ENCODE measurements at places on chromosomes 6 and 20.

DNA sequence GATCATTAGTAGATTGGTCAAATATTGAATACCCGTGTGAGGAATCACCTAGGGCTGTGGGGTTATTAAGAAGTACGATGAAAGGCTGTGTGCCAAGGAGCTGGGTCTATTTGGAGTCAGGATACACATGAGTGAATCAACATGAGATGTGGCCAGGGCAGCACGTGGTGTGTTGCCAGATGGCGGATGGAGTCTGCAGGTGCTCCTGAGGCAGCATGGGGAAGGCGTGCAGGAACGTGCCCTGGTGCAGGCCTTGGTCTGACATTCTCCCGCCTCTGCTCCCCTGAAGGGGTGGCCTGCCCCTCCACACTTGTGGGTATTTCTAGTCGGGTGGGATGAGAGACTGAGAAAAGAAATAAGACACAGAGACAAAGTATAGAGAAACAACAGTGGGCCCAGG is 39.0 kb upstream of the SLC22A1 start:
- H3K4me1 ChIP-seq, result no peaks in the 10 kb centered on the region
- H3K27ac ChIP-seq, result no peak overlapping the region
- no peak overlapping the region for H3K4me3 ChIP-seq
- no peaks in the 10 kb centered on the region for H3K27me3 ChIP-seq
- H3K36me3 ChIP-seq, result peaks cover 100% of the 10 kb centered on the region

GRCh38 chr20:50477239-50477872 is 32.8 kb upstream of the PTPN1 start:
- peaks cover 15% of the 10 kb centered on the region for H3K4me1 ChIP-seq
- no peaks in the 10 kb centered on the region for H3K36me3 ChIP-seq
- H3K27me3 ChIP-seq, result no peaks in the 10 kb centered on the region
- no peak overlapping the region for H3K4me3 ChIP-seq

DNA sequence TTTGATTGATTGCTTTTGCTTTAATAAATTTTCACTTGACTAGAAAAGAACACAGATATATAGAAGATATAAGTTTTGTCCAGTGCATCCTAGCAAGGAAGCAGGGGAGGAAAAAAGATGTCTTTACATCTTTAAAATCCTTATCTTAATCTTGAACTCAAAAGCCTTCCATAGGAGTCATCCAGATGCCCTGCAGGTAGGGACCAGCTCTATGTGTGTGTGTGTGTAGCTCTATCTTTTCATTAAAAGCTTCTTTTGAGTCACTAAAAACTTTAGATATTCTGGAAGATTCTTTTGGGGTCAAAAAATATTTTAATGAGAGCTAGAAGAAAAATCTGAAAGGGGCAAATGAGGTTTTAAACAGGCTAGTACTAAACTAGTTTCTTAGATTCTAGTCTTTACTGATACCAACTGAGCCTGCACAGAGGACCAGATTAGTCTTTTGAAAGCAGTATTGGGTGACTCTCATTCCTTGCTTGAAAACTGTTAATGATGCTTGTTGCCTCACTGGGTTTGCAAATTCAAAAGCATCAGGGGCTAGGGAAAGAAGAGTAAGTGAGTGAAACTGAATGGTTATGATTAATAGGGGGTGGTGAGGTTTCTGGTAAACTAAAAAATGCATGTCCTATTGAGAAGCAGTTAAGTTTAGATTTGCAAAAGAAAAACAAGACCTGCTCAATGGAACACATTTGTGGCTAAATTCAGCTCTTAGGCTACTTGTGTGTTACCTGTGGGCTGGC is 40.6 kb upstream of the JAG1 start:
- no peak for DNase-seq
- peaks cover 19% of the 10 kb centered on the region for H3K4me1 ChIP-seq
- H3K27ac ChIP-seq, result no peak overlapping the region
- H3K36me3 ChIP-seq, result no peaks in the 10 kb centered on the region
- no peak overlapping the region for H3K4me3 ChIP-seq

- H3K36me3 ChIP-seq, result no peaks in the 10 kb centered on the region
- no peaks in the 10 kb centered on the region for H3K4me1 ChIP-seq
- no peak overlapping the region for H3K4me3 ChIP-seq
- no peak for DNase-seq
These were observed 621.1 kb upstream of the ADGRB3 start for GRCh38 chr6:68013780-68014515.

GRCh38 chr6:13371421-13372072 is 43.2 kb upstream of the TBC1D7 start:
- no peak overlapping the region for H3K4me3 ChIP-seq
- no peak overlapping the region for H3K27ac ChIP-seq
- peaks cover 61% of the 10 kb centered on the region for H3K4me1 ChIP-seq
- DNase-seq, result no peak
- H3K27me3 ChIP-seq, result no peaks in the 10 kb centered on the region

- peak overlapping the region; percentile 85 for H3K27ac ChIP-seq
- no peak overlapping the region for H3K4me3 ChIP-seq
- no peaks in the 10 kb centered on the region for H3K36me3 ChIP-seq
- H3K4me1 ChIP-seq, result peaks cover 84% of the 10 kb centered on the region
- no peaks in the 10 kb centered on the region for H3K27me3 ChIP-seq
These were observed 221.6 kb downstream of the LAMA2 start for GRCh38 chr6:129104560-129104959.

- H3K27me3 ChIP-seq, result no peaks in the 10 kb centered on the region
- H3K4me3 ChIP-seq, result no peak overlapping the region
- H3K4me1 ChIP-seq, result no peaks in the 10 kb centered on the region
- no peak for DNase-seq
- H3K27ac ChIP-seq, result no peak overlapping the region
- H3K36me3 ChIP-seq, result peaks cover 57% of the 10 kb centered on the region
These were observed 118.3 kb upstream of the FAM184A start for GRCh38 chr6:119196715-119197114.

DNA sequence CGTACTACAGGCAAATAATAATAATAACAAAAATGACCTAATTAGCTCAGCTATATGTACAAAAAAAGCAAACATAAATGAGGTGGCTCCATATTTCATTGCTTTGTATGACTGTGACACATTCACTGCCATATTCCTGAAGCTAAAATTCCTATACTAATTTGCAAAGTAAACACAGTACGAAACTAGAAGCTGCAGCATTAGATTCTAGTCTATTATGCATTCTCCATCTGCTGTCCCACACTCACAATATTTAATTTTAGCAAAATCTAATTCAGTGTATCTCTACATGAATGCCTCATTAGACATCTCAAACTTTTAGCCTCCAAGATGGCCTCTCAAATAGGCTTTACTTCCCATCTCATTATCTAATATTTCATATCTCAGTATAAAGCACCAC is 55.1 kb downstream of the ATG5 start:
- H3K4me1 ChIP-seq, result peaks cover 19% of the 10 kb centered on the region
- peaks cover 3% of the 10 kb centered on the region for H3K36me3 ChIP-seq
- DNase-seq, result no peak
- no peaks in the 10 kb centered on the region for H3K27me3 ChIP-seq
- no peak overlapping the region for H3K27ac ChIP-seq

GRCh38 chr20:13245250-13245723 is 24.2 kb downstream of the ISM1 start:
- no peaks in the 10 kb centered on the region for H3K27me3 ChIP-seq
- peaks cover 6% of the 10 kb centered on the region for H3K4me1 ChIP-seq
- H3K36me3 ChIP-seq, result no peaks in the 10 kb centered on the region
- H3K4me3 ChIP-seq, result no peak overlapping the region

GRCh38 chr6:53944543-53944942 is 149.7 kb downstream of the LRRC1 start:
- no peaks in the 10 kb centered on the region for H3K27me3 ChIP-seq
- no peak overlapping the region for H3K4me3 ChIP-seq
- peaks cover 10% of the 10 kb centered on the region for H3K4me1 ChIP-seq
- no peak overlapping the region for H3K27ac ChIP-seq
- no peak for DNase-seq

- H3K36me3 ChIP-seq, result peaks cover 23% of the 10 kb centered on the region
- no peak overlapping the region for H3K4me3 ChIP-seq
- H3K27ac ChIP-seq, result no peak overlapping the region
- no peaks in the 10 kb centered on the region for H3K27me3 ChIP-seq
- no peak for DNase-seq
These were observed 24.2 kb downstream of the ZKSCAN3 start for GRCh38 chr6:28373925-28374324.

GRCh38 chr6:147983581-147984366 is 358.9 kb upstream of the SASH1 start:
- H3K4me3 ChIP-seq, result no peak overlapping the region
- no peaks in the 10 kb centered on the region for H3K36me3 ChIP-seq
- no peak for DNase-seq
- H3K27me3 ChIP-seq, result no peaks in the 10 kb centered on the region

DNA sequence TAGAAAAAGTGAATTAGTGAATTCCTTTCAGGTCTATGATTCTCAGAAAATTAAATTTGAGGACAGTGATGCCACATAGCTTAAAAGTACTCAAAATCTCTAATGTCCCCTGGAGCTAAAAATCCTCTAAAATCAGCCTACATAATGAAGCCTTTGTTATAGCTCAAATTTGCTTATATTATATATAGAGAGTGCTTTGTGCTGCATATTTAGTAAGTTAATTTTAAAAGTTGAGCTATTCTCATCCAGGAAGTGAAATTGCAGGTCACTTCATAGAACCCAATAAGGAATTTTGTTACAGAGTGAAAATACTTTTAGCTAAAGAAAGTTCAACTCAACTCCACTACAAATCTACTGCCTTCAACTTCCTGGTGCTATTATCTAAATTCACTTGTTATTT is 507.5 kb upstream of the MAP3K7 start:
- H3K27ac ChIP-seq, result no peak overlapping the region
- no peaks in the 10 kb centered on the region for H3K4me1 ChIP-seq
- H3K36me3 ChIP-seq, result no peaks in the 10 kb centered on the region
- DNase-seq, result no peak
- no peaks in the 10 kb centered on the region for H3K27me3 ChIP-seq

GRCh38 chr6:56096946-56097621 is 150.3 kb downstream of the COL21A1 start:
- no peaks in the 10 kb centered on the region for H3K27me3 ChIP-seq
- DNase-seq, result no peak
- no peaks in the 10 kb centered on the region for H3K4me1 ChIP-seq
- no peak overlapping the region for H3K27ac ChIP-seq
- H3K4me3 ChIP-seq, result no peak overlapping the region

DNA sequence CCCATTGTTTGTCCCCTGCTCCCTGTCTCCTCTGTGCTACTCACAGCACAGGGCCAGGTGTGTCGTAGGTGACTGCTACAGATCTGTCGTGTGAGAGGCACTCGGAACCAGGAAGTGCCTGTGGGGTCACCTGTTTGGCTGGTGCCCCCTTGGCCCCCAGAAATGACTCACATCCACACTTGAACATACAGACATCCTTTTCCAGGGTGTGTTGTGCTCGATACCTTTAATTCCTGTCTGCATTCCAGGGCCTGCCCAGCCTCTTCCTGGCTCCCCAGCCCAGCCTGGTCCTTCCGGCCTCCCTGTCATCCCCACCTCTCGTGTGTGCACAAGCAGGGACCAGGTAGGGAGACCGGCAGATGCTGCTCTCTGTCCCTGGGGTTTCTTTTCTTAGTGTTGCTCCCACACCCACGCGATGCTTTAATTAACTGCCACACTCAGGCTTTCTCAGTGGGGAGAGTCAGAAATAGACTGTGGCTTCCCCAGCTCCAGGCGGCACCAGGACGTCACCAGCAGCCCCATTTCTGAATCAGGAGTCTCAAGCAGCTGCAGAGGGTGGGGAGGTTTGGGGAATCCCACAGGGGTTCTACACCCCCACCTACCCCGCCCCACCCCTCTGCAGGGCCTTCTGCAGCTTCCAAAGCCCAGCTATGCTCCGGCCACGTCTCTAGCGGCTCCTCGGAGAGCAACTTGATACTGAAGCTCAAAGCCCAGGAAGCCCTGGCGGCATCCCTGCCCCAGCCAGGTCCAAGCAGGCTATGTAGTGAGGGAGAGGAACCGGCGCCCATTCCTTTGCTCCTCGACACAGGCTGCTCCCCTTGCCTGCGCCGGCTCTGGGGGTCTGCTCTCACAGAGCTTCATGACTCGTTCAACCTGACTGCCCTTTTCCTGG is 102.2 kb downstream of the SYCP2 start:
- H3K4me1 ChIP-seq, result peaks cover 54% of the 10 kb centered on the region
- no peak overlapping the region for H3K4me3 ChIP-seq
- peak; percentile 9 for DNase-seq
- peaks cover 13% of the 10 kb centered on the region for H3K27me3 ChIP-seq
- no peak overlapping the region for H3K27ac ChIP-seq
- H3K36me3 ChIP-seq, result no peaks in the 10 kb centered on the region

DNA sequence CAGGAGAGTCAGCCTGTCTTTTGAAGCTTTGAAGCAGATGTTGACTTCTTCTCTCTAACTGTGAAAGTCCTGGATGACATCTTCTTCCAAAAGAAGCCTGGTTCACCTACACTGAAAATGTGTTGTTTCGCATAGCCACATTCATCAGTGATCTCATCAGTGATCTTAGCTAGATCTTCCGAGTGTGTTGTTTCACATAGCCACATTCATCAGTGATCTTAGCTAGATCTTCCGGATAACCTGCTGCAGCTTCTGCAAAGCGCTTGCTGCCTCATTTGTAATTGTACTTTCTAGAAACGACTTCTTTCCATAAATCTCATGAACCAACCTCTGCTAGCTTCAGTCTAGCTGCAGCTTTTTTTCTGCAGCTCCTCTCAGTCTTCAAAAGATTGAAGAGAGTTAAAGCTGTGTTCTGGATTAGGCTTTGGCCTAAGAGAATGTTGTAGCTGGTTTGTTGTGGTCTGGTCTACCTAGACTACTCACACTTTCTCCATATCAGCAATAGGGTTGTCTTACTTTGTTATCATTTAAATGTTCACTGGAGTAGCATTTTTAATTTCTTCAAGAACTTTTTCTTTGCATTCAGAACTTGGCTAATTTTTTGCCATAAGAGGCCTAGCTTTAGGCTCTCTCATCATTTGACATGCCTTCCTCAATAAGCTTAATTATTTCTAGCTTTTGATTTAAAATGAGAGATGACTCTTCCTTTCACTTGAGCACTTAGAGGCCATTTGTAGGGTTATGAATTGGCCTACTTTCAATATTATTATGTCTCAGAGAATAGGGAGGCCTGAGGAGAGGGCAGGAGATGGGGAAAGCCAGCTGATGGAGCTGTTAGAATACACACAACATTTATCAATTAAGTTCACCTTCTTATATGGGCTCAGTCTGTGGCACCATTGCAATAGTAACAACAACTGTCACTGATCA is 48.7 kb upstream of the EXOC2 start:
- peaks cover 5% of the 10 kb centered on the region for H3K27me3 ChIP-seq
- DNase-seq, result no peak
- no peak overlapping the region for H3K27ac ChIP-seq
- H3K36me3 ChIP-seq, result no peaks in the 10 kb centered on the region
- H3K4me1 ChIP-seq, result no peaks in the 10 kb centered on the region
- H3K4me3 ChIP-seq, result no peak overlapping the region

DNA sequence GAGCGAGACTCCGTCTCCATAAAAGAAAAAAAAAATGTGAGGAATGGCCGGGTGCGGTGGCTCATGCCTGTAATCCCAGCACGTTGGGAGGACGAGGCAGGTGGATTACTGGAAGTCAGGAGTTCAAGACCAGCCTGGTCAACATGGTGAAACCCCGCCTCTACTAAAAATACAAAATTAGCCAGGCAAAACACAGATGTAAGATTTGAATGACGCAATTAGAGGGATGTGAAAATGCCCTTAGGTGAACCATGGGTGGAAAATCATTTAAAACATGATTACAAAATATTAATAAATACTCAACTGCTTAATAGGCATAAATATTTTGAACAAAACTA is 20.9 kb downstream of the COL9A3 start:
- no peak overlapping the region for H3K27ac ChIP-seq
- H3K36me3 ChIP-seq, result no peaks in the 10 kb centered on the region
- no peak overlapping the region for H3K4me3 ChIP-seq
- DNase-seq, result no peak
- H3K27me3 ChIP-seq, result peaks cover 33% of the 10 kb centered on the region
- H3K4me1 ChIP-seq, result no peaks in the 10 kb centered on the region

- no peak for DNase-seq
- no peaks in the 10 kb centered on the region for H3K4me1 ChIP-seq
- H3K36me3 ChIP-seq, result no peaks in the 10 kb centered on the region
- no peak overlapping the region for H3K27ac ChIP-seq
These were observed 23.2 kb upstream of the DAAM2 start for GRCh38 chr6:39769012-39769411.
